ENCODE measurements at places on chromosomes 11 and 22. TPM values are rescaled to one million over a fixed set of nuclear protein-coding genes. Genes with fewer than 3 reads are reported as not detected.

RPS25 gene
- total RNA-seq = 1,397 TPM

ACR gene
- total RNA-seq = not detected

FAM83F gene
- 0.20 TPM for total RNA-seq

CDKN1C gene
- total RNA-seq = 3.1 TPM

SSTR3 gene
- total RNA-seq = 11.3 TPM

NLRP14 gene
- total RNA-seq = not detected

DNA sequence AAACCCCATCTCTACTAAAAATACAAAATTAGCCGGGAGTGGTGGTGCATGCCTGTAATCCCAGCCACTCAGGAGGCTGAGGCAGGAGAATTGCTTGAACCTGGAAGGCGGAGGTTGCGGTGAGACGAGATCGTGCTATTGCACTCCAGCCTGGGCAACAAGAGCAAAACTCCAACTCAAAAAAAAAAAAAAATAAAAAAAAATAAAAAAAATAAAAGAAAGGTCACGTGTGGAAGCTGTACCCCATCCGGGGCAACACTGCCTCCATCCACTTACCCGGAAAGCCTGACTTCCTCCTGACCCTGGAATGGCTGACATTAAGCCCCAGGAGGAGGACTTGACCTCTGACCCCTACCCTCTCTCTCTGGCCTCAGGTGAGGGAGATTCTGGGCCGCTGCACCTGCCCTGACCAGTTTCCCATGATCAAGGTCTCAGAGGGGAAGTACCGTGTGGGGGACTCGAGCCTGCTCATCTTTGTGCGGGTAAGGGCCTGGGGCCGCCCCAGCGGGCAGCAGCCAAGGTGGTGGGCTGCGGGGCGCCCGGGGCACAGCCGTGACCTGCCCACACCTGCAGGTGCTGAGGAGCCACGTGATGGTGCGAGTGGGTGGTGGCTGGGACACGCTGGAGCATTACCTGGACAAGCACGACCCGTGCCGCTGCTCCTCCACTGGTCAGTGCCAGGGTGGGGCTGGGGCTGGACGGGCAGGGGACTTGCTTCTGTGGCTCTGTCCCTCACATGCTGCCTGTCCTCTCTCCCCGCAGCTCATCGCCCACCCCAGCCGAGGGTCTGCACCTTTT is 3.8 kb downstream of the GAS2L1 start:
- no peak overlapping the region for H3K4me3 ChIP-seq
- peak; percentile 37 for DNase-seq
- H3K27me3 ChIP-seq = peaks cover 29% of the 10 kb centered on the region

GRCh38 chr22:17929909-17930308 is 94.5 kb downstream of the MICAL3 start:
- H3K36me3 ChIP-seq = peaks cover 3% of the 10 kb centered on the region
- H3K4me1 ChIP-seq = peaks cover 8% of the 10 kb centered on the region
- DNase-seq = no peak
- H3K27me3 ChIP-seq = no peaks in the 10 kb centered on the region
- no peak overlapping the region for H3K27ac ChIP-seq

- no peak overlapping the region for H3K27ac ChIP-seq
- H3K27me3 ChIP-seq = peaks cover 21% of the 10 kb centered on the region
- no peak for DNase-seq
- no peaks in the 10 kb centered on the region for H3K4me1 ChIP-seq
- no peaks in the 10 kb centered on the region for H3K36me3 ChIP-seq
Observed at GRCh38 chr11:123011510-123011909, 29.9 kb upstream of the BSX start.

DNA sequence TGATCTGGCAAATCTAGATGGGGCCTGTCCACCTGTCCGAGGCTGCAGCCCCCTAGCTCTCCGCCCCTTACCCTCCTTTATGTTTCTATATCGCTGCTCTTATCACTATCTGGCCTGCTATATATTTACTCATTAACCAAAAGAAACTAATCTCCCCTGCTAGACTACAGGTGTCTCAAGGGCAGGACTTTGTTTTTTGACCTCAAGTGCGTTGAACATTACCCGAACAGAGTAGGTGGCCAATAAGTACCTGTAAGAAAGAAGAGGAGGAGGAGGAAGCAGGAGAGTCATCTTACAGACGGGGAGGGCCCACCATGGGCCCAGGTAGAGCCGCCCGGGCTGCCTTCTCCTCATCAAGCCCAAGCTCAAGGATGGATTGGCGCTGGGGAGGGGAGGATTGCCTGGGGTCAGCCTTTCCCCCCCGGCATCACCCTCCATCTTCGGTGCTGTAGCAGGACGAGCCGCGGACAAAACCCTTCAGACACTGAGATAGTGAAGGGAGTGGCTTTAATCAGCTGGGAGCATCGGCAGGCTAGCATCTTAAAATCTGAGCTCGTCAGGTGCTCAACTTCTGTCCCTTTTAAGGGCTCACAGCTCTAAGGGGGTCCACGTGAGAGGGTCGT is 1.2 kb upstream of the P2RY6 start:
- no peak for DNase-seq
- no peak overlapping the region for H3K4me3 ChIP-seq
- no peaks in the 10 kb centered on the region for H3K36me3 ChIP-seq

DNA sequence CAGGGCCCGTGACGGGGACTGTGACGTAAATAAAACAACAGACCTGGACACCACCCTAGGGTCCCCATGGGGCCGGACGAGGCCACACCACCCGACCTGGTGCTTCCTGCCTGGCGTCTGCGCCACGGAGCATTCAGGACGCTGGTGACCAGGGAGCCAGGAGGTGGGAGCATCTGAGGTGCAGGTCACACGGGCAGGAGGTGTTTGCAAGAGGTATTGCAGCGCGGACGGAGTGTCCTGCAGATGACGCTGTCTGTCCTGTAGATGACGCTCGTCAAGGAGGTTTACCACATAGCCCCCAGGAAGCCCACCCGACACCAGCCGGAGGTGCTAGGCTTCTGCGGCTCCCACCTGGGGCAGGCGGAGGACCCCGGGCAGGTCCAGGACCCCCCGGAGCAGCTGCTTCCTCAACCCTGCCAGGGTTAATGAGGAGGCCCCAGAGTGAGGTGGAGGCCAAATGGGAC is 986 bp upstream of the MUC5B start:
- H3K27me3 ChIP-seq = no peaks in the 10 kb centered on the region
- H3K4me3 ChIP-seq = no peak overlapping the region

- peaks cover 7% of the 10 kb centered on the region for H3K27me3 ChIP-seq
- peaks cover 10% of the 10 kb centered on the region for H3K4me1 ChIP-seq
- DNase-seq = no peak
- no peak overlapping the region for H3K27ac ChIP-seq
- no peak overlapping the region for H3K4me3 ChIP-seq
Observed at GRCh38 chr11:83151274-83151977, 5.5 kb upstream of the PCF11 start.

- no peaks in the 10 kb centered on the region for H3K36me3 ChIP-seq
- no peak overlapping the region for H3K27ac ChIP-seq
- H3K27me3 ChIP-seq = peaks cover 11% of the 10 kb centered on the region
- H3K4me3 ChIP-seq = no peak overlapping the region
- no peaks in the 10 kb centered on the region for H3K4me1 ChIP-seq
- DNase-seq = no peak
Observed at GRCh38 chr11:19987331-19987801, 172.9 kb downstream of the DBX1 start.

GRCh38 chr11:129590030-129590752 is 214.5 kb downstream of the BARX2 start:
- no peaks in the 10 kb centered on the region for H3K36me3 ChIP-seq
- no peaks in the 10 kb centered on the region for H3K4me1 ChIP-seq
- DNase-seq = no peak
- no peak overlapping the region for H3K27ac ChIP-seq
- H3K27me3 ChIP-seq = peaks cover 2% of the 10 kb centered on the region

DNA sequence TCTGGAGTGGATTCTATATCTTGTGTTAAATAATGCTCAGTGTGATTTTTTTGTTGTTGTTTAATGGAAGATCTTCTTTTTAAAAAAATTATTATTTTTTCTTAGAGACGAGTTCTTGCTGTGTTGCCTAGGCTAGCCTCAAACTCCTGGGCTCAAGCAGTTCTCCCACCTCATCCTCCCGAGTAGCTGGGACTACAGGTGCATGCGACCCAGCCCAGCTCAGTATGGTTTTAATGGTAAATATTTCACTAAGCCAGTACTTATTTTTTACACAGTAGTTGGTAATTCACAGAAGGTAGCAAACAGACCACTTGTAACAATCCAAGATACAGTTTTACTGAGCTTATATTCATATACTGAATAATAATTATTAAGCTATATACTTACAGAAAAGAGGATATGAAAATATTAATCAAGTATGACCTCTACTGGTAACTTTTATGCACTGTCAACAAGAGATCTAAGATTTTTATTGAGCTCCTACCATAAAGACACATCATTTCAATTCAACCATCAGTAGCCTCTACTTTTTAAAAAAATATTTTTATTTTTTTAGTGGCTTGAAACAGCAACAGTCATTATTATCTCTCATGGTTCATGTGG is 6.1 kb upstream of the CD59 start:
- H3K27ac ChIP-seq = no peak overlapping the region
- no peak overlapping the region for H3K4me3 ChIP-seq
- peaks cover 9% of the 10 kb centered on the region for H3K27me3 ChIP-seq
- no peaks in the 10 kb centered on the region for H3K4me1 ChIP-seq
- DNase-seq = no peak

GRCh38 chr22:28952857-28953256 is 69.5 kb downstream of the ZNRF3 start:
- no peak overlapping the region for H3K4me3 ChIP-seq
- no peak overlapping the region for H3K27ac ChIP-seq
- H3K27me3 ChIP-seq = peaks cover 86% of the 10 kb centered on the region
- DNase-seq = no peak

DNA sequence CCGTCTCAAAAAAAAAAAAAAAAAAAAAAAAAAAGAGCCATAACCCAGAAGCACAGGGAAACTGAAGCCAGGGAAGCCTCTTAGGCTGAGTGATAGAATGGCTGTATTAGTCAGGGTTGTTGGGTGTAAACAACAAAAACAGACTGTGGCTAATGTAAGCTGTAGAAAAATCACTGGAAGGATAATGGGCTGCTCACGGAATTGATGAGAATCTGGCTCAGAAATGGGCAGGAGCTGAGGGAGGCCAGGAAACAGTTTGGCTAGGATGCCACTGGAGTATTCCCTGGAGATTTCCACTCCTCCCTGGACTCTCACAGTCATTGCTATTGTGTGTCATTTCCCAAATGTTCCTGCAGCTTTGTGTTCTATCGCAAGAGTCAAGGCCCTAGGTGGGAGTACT is 22.4 kb downstream of the SLC22A6 start:
- DNase-seq = no peak
- no peak overlapping the region for H3K4me3 ChIP-seq
- H3K27me3 ChIP-seq = peaks cover 17% of the 10 kb centered on the region
- no peak overlapping the region for H3K27ac ChIP-seq
- no peaks in the 10 kb centered on the region for H3K4me1 ChIP-seq

DNA sequence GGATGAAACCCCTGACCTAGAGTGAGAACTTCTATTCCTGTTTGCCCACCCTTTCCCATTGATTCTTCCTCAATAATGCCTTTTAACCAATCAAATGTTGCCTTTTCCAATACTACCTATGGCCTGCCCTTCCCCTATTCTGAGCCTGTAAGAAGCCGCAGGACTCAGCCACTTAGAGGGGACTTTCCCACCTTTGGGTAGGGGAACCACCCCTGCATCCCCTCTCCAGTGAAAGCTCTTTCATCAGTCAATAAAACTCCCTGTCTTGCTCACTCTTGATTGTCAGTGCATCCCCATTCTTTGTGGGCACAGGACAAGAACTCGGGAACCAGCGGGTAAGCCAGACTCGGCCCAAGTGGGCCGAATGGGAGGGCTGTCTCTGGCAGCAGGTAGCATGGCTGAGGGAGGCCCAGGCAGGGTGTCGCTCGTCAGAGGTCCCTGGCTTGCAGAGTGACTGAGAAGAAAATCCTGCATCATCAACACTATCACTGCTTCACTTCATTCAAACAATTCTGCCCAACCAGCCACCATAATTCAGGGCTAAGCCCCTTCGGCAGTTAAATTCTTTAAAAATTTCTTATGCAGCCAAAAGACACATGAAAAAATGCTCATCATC is 30.4 kb downstream of the LDHAL6A start:
- no peak overlapping the region for H3K4me3 ChIP-seq
- peaks cover 6% of the 10 kb centered on the region for H3K4me1 ChIP-seq
- peaks cover 54% of the 10 kb centered on the region for H3K36me3 ChIP-seq
- DNase-seq = no peak

DNA sequence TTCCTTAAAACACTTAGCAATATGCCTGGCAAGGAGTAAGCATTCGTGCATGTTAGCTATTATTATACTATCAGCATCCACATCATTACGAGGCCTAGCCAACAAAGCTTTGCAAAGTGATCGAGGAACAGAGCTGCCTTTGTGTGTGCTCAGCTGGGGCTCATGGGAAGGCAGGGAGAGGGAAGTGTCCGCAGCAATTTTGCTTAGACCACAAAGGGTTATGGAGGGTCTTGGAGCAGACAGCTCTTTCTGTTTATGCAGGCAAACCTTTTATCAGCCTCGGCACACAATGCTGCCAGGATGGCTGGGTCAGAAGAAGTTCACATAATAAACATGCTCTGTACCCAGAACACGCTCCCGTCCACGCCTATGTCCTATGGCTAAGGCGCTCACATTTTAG is 10.9 kb upstream of the DKK3 start:
- H3K4me3 ChIP-seq = no peak overlapping the region
- H3K36me3 ChIP-seq = no peaks in the 10 kb centered on the region
- H3K27me3 ChIP-seq = peaks cover 29% of the 10 kb centered on the region
- H3K4me1 ChIP-seq = no peaks in the 10 kb centered on the region
- H3K27ac ChIP-seq = no peak overlapping the region

GRCh38 chr11:72921028-72921716 is 107.0 kb downstream of the ATG16L2 start:
- H3K36me3 ChIP-seq = peaks cover 21% of the 10 kb centered on the region
- no peaks in the 10 kb centered on the region for H3K27me3 ChIP-seq
- H3K4me1 ChIP-seq = no peaks in the 10 kb centered on the region
- H3K4me3 ChIP-seq = no peak overlapping the region

- no peak overlapping the region for H3K27ac ChIP-seq
- peaks cover 25% of the 10 kb centered on the region for H3K36me3 ChIP-seq
- DNase-seq = no peak
- no peak overlapping the region for H3K4me3 ChIP-seq
- H3K27me3 ChIP-seq = no peaks in the 10 kb centered on the region
- peaks cover 3% of the 10 kb centered on the region for H3K4me1 ChIP-seq
Observed at GRCh38 chr11:72709478-72710238, 35.4 kb upstream of the PDE2A start.

DNA sequence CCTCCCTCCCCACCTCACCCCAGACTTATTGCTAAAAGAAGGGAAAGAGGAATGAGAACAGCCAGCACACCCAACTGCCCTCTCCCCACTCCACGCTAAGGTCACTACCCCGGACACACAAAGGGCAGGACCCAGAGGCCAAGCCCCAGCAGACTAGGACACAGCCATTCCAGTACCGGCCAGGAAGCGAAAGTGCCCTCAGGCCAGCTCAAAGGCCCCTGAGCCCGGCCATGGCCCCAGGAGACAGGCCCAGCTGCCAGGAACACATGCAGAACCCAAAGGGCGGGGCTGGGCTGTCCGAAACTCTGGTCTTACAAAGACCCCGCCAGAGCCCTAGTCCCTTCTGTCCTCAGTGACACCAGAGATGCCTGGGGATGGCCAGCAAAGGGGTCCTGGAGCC is 5.5 kb downstream of the RCOR2 start:
- peaks cover 2% of the 10 kb centered on the region for H3K4me1 ChIP-seq
- H3K4me3 ChIP-seq = no peak overlapping the region
- peaks cover 2% of the 10 kb centered on the region for H3K36me3 ChIP-seq
- H3K27me3 ChIP-seq = peaks cover 2% of the 10 kb centered on the region

GRCh38 chr11:1532014-1532586 is 40.0 kb downstream of the DUSP8 start:
- H3K4me1 ChIP-seq = peaks cover 2% of the 10 kb centered on the region
- no peak for DNase-seq
- no peak overlapping the region for H3K27ac ChIP-seq
- H3K4me3 ChIP-seq = no peak overlapping the region
- no peaks in the 10 kb centered on the region for H3K27me3 ChIP-seq

Measured in activated naive CD8-positive, alpha-beta T cell treated with anti-CD3 and anti-CD28 coated beads, Interleukin-2, amount 10 ng/mL, durations not matched to agents 7 days and 5 days (primary cell).